Astrocyte (in vitro differentiated cells and primary cell): ENCODE measurements at places on chromosomes 6 and 20.

- no peak for DNase-seq
These were observed 74.2 kb downstream of the CD83 start for GRCh38 chr6:14191761-14192160.

GRCh38 chr6:75230484-75231325 lies 12.9 kb downstream of the COX7A2 start:
- peak; percentile 40 for DNase-seq

DNA sequence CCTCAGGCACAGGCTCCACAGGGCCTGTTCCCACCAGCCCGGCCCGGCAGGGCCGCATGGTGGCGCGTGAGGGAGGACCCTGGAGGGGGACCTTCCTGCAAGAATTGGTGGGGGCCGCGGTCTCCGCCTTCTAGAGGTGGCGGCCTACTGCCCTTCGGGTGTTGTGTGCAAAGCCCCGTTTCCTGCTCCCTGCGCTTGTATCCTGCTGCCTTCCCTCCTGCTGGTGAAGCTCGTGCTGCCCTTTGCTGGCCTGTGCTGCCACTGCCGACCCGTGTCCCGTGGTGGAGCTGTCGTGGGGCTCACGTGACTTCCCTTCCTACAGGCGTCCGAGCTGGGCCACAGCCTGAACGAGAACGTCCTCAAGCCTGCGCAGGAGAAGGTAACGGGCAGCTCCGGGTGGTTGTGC lies 8.4 kb upstream of the COL20A1 start:
- DNase-seq: no peak

GRCh38 chr6:36605560-36606391 lies 11.6 kb downstream of the SRSF3 start:
- no peak for DNase-seq

DNA sequence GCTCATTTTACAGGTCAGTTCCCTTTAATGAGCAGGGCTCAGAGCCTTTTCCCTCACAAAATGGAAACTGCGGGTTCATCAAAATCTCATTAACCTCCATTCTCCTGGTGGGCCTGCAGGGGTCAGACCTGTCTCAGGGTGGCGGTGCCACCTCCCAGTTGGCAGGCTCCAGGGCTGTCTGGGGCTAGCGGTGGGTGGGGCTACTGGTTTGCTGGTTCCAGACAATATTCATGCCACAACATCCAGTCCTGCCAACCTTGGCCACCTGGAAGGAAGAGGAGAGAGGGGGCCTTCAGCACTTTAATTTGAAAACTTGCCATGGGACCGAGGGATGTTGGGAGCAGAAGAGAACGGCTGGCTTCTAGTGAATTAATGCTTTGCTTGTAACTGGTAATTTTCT lies 41.9 kb upstream of the CTNNBL1 start:
- no peak for DNase-seq

DNA sequence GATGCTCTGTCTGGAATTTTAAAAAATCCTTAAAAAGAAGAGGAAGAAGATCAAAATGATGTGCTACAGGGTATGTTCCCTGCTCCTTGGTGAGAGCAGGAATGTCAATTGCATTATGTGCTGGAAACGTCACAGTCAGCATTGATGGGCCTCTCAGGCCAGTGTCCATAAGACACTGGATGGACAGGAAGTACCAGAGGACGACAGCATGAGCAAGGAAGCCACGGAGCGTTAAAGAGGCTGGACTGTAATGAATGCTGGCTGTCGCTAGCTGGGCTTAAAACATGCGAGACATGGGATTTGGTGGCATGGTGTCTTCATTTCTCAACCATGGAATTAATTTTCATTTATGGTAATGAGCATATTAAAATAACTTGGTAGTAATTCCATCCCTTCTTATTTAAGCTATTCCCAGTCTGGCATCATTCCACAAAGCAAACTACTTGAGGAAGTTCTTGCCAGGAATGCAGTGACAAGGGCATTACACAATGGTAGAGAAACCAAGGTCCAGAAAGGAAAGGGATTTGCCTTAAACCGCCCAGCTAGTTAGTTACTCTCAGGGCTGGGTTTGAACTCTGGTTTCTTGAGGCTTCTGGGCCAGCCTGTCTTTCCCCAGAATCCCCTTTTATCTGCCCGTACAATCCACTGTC lies 166.6 kb upstream of the SOX4 start:
- DNase-seq: peak; percentile 31

GRCh38 chr6:148925701-148926100 lies 178.9 kb downstream of the UST start:
- DNase-seq: peak; percentile 9

GRCh38 chr6:142694054-142694453 lies 250.9 kb downstream of the HIVEP2 start:
- peak; percentile 69 for DNase-seq

DNA sequence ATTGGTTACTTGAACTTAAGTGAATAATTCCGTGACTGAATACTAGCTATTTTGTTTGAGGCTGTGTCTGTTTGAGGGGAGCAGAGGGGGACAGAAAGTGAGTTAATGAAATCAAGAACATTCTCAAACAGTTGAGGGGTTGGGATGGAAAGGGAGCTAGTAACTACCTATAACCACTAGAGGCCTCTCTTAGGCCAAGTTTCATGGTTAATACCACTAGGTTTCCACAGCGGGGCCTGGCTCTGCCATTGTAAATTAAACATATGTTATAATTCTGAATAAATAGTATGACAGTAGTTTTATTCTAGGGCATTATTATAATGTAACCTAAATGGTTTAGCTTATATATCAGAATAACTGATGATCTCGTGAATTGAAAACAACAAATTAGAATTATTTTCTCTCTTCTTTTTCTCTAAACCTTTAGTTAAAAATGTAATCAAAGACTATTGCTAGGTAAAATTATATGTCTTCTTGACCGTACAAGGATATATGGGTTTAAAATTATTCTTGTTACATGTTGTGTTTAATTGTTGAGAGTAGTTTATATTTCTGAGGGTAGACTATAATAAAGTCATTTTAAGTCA lies 108.1 kb downstream of the BCKDHB start:
- peak; percentile 31 for DNase-seq

- no peak for DNase-seq
These were observed 282.2 kb downstream of the PTPRK start for GRCh38 chr6:128238225-128238624.

DNA sequence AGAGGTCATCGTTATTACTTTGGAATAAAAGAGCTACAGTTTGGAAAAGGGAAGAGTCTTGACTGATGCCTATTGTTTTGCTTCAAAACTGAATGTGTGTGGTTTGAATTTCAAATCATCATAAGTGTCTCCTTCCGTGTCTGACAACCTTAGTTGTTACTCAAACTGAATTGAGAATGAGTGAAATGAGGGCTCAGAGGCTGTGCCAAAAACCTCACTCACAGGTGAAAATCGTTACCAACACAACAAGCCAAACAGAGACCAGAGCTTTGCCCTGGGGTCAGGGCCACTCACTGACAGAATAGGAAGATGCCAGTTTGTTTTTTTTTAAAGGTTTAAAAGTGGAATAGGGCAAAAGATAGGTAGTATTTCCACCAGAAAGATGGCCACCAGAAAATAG lies 15.2 kb upstream of the SIRT5 start:
- no peak for DNase-seq

GRCh38 chr6:72946774-72947173 lies 278.5 kb downstream of the KHDC1L start:
- peak; percentile 27 for DNase-seq

DNA sequence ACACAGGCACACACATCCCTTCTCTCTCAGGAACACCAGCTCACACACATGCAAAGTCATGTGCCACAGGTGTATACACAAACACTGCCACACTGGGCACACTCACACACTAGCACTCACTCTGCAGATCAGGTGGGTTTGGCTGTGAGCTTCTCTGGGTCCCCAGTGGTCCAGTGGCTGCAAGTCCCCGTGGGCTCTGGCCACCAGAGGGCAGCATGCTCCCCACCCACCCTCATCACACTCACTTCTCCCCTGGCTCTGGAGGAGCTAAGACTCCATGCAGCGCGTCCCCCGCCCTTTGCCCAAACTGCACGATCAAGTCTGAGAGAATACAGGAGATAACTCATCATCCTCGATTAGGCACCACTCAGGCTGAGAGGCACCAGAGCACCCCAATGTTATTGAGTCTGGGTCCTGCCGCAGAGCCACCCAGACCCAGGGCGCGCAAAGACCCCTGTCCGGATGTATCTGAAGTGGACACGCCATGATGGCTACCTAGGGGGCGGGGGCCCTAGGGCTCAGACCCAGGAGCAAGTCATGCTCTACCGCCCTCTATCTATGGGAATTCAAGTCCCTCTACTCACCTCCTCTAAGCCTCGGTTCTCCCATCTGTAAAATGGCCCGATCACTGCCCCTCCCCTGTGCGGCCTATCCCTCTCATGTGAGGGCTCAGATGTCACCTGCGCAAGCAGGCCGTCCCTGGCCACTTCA lies 90.5 kb downstream of the GRM4 start:
- DNase-seq: peak; percentile 31

DNA sequence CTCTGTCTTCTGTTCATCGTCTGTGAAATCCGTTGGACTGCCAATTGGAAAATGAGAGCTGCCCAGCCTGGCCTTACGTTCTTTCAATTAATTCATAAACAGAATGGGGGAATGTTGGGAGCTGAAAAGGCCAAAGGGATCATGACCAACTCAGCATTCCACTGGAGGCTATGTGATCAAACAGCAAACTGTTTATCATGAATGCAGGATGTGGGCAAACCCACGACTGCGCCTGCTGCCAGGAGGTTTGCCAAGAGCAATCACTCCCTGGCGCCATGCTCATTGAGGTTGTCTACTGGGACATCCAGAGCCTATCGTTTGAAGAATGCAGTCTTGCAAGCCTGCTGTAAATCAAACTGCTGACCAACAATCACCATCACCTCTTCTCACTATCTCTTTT lies 9.3 kb upstream of the FKBP1A start:
- peak; percentile 65 for DNase-seq

DNA sequence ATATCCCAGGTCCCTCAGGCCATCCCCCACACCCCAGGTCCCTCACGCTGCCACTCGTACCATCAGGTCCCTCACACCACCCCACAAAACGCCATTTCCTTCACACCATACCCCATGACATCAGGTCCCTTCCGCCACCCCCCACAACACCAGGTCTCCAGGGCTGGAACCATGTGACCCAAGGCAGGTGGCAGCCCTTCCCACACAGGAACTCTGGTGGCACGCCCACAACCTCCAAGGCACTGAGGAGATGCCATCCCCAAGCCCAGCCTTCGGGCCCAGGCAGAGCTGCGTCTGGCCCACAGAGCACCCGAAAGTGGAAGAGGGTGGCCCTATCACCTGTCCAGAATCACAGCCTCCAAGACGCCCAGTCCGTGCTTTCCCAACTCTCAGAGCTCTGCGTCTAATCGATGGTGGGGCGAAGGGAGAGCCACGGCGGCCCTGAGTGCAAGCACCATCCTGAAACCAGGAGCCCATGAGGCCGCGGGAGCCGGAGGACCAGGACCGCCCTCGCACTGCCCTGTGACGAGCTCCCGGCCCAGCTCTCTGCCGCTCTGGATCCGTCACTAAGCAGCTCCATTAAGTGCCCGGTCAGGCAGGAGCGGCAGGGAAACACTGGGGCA lies 12.7 kb downstream of the TAF4 start:
- no peak for DNase-seq

DNA sequence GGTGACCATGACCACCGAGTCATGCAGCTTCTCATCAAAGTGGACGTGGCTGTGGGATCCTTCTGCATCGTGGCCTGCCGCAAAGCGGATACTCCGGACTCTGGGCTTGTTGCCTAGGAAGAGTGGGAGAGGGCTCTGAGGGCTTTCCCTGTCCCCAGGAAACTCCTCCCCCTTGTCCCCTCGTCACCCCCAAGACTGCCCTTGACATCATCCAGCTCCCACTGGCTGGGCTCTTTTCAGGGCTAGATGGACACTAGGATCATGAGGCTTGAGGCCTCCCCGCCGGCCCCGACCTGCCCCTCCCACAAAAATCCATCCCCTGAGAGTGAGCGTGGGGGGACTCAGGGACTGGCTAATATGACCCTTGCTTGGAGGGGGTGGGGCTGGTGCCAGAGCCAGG lies 9.0 kb downstream of the ADISSP start:
- DNase-seq: no peak

DNA sequence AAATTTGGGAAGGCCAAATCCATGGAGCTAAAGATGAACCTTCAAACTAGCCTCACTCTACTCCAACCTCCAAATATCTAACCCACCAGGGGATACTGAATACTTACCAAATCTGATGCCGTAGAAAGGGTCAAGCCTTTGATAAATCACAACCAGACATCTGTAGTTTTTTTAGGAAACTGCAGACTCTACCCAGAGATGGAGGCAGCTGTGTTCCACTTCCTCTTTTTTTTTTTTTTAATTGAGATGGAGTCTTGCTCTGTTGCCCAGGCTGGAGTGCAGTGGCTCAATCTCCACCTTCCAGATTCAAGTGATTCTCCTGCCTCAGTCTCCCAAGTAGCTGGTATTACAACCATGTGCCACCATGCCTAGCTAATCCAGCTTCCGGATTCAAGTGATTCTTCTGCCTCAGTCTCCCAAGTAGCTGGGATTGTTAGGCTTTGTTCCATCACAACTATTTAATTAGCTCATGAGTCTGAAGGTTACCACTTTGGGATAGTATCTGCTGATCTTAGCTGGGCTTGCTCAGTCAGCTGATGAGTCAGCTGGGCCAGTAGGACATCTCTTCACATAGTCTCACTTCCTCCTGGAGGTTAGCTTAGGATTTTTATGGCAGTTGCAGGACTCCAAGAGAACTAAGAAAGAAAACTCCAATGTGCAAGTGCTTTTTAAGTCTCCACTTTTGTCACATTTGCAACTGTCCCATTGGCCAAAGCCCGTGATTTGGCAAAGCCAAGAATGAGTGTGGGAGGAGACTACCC lies 13.3 kb downstream of the FRK start:
- DNase-seq: no peak

DNA sequence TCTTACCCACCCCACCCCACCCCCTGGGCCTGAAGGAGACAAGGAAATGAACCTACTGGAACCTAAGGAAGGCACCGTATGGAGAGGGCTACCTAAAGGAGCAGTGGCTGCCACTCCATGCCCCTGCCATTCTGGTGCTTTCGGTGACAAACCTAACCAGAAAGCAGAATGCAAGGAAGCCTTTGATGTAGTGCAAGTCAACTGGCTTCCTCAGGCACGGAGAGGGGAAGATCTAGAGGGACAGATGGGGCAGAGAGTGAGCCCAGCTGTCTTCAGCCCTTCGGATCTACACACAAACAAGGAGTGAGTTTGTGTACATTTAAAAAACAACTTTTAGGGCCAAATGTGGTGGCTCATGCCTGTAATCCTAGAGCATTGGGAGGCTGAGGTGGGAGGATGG lies 39.5 kb downstream of the PPP1R16B start:
- no peak for DNase-seq

- no peak for DNase-seq
These were observed 63.7 kb downstream of the SLC22A23 start for GRCh38 chr6:3392930-3393835.

GRCh38 chr20:32960849-32961731 lies 43.1 kb downstream of the SUN5 start:
- DNase-seq: no peak

- DNase-seq: peak; percentile 99
These were observed 45.6 kb upstream of the RAB23 start for GRCh38 chr6:57267586-57268293.

DNA sequence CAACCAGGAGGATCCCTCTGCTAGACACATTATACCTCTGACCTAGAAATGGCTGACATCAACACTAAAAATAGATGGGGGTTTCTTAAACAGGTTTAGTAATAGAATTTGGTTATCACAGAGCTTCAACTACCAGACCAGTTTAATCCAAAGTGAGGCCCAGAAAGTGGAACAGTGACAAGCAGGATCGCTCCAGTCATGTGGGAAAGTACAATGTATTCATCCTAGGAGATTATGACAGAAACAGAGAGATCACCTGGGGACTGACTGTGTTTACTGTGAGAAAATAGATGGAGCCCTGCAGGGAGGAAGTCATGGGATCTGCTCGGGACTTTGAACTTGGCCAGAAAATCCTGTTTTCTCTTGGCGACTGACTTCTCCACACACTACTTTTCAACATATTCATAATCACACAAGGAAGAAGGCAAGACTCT lies 238.7 kb upstream of the SOX4 start:
- DNase-seq: no peak
